Activated CD4-positive, alpha-beta T cell treated with anti-CD3 and anti-CD28 coated beads for 4 hours (primary cell): ENCODE measurements at places on chromosomes 2 and 18.

DNA sequence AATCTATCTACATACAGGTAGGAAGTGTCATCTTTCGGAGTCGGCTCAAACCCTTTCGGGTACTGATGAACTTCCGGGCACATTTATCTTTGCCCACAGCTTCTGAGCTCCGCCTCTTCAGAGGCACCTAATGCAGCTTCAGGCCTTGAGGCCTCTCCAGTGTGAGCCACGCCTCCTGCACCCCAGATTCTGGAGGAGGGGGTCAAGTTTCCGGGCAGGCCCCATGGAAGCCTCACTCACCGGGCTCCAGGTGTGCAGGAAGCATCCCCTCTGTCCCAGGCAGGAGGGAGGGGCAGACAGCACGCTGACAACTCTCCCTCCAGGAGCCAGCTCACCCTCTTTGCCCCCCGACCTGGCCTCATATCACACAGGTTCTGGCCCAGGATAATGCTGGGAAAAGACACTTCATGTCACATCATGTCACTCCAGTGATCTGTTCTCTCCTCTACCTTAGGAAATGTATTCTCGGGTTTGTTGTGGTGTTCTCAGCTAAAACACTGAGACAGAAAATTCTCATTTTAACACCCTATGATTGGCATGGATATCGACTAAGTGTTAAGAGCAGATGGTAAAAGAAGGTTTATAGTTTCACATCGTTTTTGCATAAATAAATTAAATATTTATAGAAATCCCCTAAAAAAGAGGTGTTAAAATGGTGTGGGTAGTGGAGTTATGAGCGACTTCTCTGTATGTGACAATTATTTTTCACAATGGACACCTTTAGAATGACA lies 46.2 kb upstream of the COPS8 start:
- no peak for DNase-seq

DNA sequence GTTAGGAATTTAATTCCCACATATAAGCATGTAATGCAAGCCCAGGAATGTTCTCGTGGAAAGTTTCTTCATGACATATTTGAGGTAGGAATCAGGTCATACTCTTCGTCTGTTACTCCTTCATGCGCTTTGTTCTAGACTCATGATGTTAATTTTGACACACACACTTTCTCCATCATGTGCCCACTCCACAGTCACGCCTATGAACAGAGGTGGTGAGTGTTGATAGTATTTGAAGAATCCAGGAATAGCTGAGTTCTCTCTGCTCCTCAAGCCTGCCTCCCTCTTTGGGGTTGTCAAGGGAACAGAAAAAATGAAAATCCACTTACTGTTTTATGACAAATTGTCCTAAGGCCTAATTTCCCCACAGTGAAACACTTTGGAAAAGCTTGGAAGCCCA lies 117.3 kb upstream of the SERPINE2 start:
- DNase-seq, result no peak

DNA sequence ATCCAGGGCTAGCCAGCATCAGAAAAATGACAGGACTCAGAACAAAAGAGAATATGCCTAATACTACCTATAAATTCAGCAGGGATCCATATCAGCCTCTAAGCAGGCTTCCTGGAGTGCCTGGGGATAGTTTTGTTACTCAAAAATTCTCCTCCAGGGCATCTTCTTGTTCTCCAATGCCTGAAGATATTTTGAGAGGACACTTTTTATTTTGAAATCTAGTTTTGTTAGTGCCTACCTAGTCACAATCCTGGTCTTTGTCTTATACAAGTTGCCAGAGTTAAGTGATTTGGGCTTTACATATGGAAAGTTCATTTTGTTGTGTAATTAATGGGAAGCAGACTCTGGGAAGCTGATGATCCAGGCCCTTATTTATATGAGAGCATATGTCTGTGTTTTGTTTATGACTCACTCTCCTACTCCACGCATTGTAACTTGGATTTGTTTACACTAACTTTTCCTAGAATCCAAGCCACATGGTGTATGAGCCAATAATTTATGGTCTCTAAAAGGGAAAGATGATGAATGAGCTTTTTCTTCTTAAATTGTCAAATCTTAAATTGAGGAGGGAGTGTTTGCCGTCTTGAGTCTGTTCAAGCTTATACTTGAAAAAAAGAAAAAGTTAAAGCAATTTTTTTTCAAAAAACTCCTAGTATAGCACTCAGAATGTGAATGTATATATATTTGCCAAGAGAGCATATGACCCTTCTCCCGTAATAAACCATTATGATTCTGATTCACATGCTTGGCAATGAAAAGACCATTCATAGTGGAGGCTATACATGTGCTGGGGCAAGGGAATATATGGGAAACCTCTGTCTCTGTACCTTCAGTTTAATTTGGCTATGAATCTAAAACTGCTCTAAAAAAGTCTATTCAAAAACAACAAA lies 370.3 kb downstream of the SETBP1 start:
- no peak for DNase-seq

GRCh38 chr18:8771930-8772329 lies 66.6 kb downstream of the MTCL1 start:
- no peak for DNase-seq

- no peak for DNase-seq
Measured at GRCh38 chr2:222295368-222296062, 3.3 kb downstream of the PAX3 start.

- no peak for DNase-seq
Measured at GRCh38 chr2:240836781-240837467, 16.9 kb upstream of the KIF1A start.

DNA sequence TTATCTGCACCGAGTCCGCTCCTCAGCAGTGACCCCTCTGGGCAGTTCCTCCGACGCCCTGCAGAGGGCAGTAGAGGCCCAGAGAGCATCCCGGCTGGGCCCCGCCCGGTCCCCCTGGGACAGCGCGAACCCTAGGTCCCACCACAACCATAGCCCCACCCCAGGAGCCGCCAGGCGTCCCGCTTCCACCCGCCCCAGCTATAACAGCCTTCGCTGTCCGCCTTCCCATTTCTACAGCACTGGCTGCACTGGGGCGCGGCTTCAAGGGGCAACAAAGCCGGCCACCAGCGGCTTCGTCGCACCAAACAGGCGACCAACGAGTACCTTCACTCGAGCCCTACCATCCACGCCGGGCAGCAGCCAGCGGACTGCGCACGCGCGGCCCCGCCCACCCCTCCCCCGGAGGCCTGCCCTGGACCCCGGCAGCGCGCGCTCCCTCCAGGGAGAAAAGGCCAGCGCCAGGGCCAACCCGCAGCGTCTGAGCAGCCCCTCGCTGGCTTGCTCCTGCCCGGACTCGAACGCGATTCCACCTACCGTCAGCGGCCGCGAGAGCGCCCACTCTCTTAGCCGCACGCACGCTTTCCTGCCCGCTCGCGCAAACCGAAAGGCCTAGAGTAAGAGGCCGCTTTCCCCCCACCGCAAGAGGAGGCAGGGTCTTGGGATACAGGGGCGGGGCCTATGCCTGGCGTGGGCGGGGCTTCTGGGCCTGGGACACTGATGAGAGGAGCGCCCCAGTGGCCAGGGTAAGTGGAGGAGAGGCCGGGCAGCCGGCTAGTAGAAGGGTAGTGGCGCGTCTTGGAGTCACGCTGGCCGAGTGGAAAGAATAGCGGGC lies at the start of gene NHEJ1:
TSS of gene NHEJ1 (minus strand) at position 630 of the 832 bp plus-strand sequence. CDS start 2,453 bp downstream, outside the sequence.
- peak; percentile 94 for DNase-seq
